ENCODE measurements at places on chromosomes 1 and 21.
A peak's percentile ranks its signal among the peaks of the same experiment; 100 is the strongest.

DNA sequence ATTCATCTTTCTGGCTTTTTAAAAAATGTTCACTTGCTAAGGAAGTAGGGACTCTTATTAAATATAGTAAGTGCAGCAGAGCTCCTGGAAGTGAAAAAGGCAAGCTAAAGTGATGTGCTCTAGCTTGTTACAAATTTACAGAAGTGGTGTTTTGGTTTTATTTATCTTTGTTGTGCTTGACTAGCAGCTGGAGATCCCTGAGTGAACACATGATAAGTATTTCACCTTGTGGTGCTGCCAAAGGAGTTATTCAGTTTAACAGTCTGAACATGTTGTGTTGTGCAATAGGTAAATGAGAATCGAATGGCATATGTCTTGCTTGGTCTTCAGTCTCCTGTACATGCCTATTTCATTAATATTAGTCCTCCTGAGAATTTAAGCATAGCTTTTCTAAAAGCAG, 315.7 kb downstream of the TPR start:
- no peak for DNase-seq

GRCh38 chr1:97074771-97075170, 353.2 kb downstream of the PTBP2 start:
- no peak for DNase-seq

DNA sequence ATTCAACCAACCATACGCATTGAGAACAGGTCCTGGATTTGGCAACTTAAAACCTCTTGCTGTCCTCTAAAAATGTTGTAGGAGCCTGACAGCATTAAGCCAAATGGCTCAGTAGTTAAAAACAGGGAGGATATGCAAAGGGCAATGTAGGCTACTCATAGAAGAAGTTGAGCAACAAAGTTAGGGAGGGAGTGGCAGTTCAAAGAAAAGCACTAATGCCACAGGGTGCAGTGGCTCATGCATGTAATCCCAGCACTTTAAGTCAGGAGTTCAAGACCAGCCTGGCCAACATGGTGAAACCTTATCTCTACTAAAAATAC, 92.9 kb upstream of the ERG start:
- no peak for DNase-seq

DNA sequence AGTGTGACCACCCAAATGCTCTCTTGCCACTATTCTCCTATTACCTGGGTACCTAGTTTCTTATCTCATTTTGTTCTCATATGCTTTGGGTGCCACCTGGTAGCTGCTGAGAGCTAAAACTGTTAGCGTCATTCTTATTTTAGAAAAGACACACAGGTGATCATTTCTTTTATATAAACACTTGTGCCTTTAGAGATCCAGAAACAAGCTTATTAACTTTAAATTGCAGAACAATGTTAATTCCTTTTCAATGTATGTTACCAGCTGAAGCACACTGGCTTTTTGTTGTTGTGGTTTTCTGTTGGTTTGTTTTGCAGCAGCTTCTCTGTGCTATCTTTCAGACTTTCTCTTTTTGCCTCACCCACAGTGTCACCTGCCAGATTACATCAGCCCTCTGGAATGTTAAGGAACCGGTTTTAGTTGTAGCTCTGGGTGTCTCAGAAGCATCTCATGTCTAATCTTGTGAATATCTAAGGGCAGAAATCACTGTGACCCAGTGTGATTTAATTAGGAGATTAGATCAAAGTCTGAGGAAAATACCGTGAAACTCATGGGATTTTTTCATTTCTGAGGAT, 43.4 kb upstream of the SLC19A2 start:
- no peak for DNase-seq

DNA sequence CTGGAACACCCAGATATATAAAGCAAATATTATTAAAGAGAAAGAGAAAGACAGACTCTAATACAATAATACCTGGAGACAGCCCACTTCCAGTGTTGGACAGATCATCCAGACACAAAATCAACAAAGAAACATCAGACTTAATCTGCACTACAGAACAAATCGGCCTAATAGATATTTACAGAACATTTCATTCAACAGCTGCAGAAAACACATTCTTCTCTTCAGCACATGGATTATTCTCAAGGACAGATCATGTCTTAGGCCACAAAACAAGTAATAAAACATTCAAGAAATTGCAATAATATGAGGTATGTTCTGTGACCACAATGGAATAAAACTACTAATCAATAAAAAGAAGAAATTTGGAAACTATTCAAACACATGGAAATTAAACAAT, 398.3 kb upstream of the DUSP10 start:
- DNase-seq = no peak

GRCh38 chr1:230661976-230662375, 19.7 kb downstream of the COG2 start:
- no peak for DNase-seq

DNA sequence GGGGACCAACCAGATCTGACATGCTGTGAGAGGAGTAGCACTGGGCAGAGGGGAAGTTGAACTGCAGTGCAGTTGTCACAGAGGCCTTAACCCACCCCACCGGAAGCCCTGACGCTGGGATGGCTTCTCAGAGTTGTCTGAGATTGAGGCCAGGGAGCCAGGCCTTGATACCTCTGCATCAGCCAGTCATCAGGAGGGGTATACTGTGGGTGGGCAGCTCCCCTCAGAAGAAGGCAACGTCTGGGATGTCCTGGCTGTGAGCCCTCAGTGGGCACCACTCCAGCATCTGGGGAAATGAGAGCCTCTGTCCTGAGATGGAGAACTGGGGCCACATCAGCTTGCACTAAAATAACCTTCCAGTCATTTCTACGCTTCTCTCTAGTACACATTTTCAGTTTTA, 47.9 kb upstream of the BCAR3 start:
- no peak for DNase-seq

GRCh38 chr21:37208741-37209225, 58.4 kb downstream of the VPS26C start:
- DNase-seq = peak; percentile 82

- no peak for DNase-seq
Observed at GRCh38 chr1:9079988-9080704, 10.7 kb upstream of the SLC2A5 start.

GRCh38 chr1:58809325-58810010, 25.6 kb upstream of the JUN start:
- no peak for DNase-seq

- no peak for DNase-seq
Observed at GRCh38 chr1:91940496-91940895, 8.7 kb upstream of the BRDT start.

DNA sequence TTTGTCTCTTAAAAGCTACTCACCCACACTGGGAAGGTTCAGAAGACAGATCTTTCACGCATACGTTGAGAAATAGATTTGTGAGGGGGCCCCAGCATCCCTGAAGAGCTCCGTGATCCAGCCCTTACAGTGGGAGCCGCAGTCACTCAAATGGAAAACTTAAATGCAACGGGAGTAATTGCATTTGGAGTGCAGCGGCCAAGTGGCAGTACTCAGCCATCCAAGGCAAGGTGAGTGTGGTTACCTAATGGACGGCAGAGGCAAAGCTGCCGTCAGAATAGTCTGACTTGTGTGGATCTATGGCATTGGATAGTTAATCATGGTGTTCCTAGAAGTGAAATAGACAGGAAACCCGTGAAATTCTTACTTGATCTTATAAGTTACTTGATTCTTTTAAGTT, 5.1 kb downstream of the SPSB1 start:
- no peak for DNase-seq

DNA sequence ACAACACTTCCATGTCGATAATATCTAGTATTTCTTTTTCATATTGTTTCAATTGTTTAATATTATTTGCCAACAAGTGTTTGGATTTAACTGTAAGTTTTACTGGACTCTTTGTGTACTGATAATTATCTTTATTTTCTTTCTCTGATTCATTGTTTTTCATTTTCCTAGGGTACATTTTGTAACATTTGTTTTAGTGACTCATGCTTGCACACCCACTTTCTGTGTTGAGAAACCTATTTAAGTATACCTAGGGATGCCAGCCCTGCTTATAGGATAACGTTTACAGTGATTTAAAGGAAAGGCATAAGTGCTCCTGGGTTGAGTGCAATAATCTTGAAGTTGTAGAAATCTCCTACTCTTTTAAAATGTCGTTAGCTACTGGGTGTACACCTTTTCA, 1386.0 kb upstream of the ADGRL4 start:
- DNase-seq = no peak

GRCh38 chr21:46369520-46370235, 45.7 kb downstream of the PCNT start:
- no peak for DNase-seq

DNA sequence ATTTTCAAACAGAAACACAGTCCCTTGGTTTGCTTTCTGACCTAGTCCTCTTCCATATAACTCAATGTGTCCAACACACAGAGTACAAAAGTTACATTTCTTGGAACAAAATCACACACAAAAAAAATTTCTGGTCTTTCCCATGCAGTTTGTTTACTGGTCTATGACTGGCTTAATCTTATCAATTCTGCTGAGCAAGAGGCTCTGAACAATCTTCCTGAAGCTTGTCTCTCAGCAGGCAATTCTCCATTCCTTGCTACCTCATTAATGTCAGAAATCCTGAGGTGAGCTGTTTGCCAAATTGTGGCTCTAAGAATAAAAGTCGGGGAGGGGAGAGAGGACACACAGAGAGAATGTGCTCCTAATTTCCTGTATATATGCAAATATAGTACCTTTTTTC, 423.6 kb downstream of the HLX start:
- no peak for DNase-seq

- no peak for DNase-seq
Observed at GRCh38 chr1:204255225-204255624, 41.4 kb upstream of the GOLT1A start.

GRCh38 chr21:44377201-44377921, 23.9 kb downstream of the TRPM2 start:
- DNase-seq = no peak

GRCh38 chr1:82116105-82116504, 315.4 kb downstream of the ADGRL2 start:
- DNase-seq = no peak

- peak; percentile 49 for DNase-seq
Observed at GRCh38 chr1:156766298-156767100, 836 bp upstream of the PRCC start.

GRCh38 chr1:50369830-50370229, 53.4 kb downstream of the DMRTA2 start:
- DNase-seq = no peak

GRCh38 chr1:89363638-89364536, at the start of gene GBP6:
GBP6 (plus strand) TSS chr1:89364059; CDS start chr1:89368552, 4,493 bp downstream.
- no peak for DNase-seq

DNA sequence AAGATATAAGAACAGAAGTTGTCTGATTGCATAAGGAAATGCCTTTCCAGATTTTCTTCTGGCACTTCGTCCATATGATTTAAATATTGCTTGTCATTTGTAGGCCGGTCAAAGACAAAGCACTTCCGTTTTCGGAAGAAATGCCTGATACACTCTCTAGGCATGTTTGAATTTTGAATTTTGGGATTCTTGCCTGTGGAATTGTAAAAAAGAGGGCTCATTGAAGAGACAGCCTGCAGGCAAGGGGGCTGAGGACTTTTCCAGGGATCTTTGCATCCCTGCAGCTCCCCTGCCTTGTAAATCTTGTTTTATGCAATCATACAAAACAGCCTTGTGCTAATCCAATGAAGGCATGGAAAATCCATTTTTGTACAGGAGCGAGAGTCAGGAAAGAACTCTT, 7.4 kb downstream of the GBP4 start:
- DNase-seq = no peak

DNA sequence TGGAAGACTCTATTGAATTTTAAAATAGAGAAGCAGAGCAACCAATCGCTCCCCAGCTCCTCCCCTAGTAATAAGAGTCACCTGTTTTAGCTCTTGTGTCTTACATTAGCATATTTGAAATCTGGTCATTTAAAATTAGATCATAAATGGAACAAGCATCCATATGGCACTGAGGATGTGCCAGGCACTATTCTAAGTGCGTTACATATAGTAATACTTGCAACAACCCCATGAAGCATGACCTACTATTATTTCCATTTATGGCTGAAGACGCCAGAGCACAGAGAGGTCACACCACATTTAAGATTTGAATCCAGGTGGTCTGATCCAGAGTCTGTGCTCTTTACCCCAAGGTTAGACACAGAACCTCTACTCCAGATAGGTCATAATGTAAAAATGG, 82.0 kb upstream of the HIVEP3 start:
- no peak for DNase-seq

- no peak for DNase-seq
Observed at GRCh38 chr1:12505231-12505630, 112.8 kb downstream of the DHRS3 start.

- no peak for DNase-seq
Observed at GRCh38 chr1:111504097-111504496, 664 bp upstream of the ADORA3 start.

GRCh38 chr21:33384841-33385331, 18.3 kb upstream of the IFNGR2 start:
- DNase-seq = no peak

DNA sequence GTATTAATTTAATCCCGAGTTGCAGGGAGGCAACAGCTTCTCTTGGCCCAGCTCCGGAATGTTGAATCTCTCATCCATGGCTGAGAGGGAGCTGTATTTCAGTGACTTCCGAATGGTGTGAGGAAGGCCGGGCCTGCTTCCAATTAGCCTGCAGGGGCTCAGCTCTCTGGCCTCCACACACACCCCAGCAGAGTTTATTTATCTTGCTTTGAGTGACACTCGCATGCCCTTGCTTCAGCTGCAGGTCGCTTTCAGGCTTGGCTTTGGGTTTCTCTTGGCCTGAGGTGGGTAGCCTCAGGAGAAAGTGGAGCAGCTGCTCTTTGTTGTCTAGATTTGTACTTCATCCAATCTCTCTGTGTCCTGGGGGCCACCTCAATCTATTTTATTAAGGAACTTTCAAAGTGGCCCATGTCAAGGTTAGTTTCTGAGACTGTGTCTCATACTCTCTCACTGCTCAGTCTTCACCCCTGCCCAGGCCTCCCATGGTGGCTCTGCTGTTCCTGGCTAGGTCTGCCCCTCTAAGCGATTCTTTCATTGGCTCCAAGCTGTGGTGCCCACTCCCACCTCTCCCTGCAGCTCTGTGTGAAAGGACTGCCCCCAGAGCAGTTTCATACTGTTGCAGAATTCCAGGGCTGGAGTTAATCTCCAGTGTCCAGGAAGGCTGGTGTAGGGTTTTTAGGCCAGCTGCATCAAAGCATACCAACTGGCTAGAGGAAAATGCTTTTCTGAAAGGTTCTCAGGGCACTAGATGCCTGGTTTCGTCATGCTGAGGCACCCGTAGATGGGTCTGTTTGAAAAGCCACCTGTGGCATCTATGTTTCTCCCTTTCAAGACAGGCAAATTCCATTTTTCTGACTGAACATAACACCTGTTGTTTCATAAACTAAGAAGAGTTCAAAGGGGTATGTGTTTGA, 153.5 kb downstream of the PLXNA2 start:
- no peak for DNase-seq

DNA sequence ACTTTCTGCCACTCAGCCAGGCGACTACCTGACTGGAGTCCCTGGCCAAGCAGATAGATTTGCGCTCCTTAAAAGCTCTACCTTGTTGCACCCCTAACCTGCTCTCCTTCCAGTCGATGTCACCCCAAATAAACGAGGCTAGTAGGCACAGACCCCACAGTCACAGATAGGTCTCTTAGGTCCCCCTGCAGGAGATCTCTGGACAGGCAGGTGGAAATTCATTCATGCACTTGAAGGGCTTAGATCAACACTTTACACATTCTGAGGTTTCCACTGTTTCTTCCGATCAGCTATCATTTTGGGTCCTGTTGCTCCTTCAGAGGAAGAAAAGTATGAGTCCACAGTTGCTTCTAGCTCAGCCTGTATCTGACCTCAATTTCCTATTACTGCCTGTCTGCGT, 272.6 kb upstream of the FMN2 start:
- DNase-seq = no peak
